Activated naive CD4-positive, alpha-beta T cell treated with anti-CD3 and anti-CD28 coated beads, Interleukin-2, amount 10 ng/mL, durations not matched to agents 5 hours and 36 hours (primary cell): ENCODE measurements at places on chromosomes 3 and 15. TPM values are rescaled to one million over a fixed set of nuclear protein-coding genes. Genes with fewer than 3 reads are reported as not detected.

The KY gene
- not detected for total RNA-seq

The OR5H14 gene
- 0.03 TPM for total RNA-seq

The RAB6B gene
- total RNA-seq, result not detected

The CYP8B1 gene
- not detected for total RNA-seq

The CCK gene
- not detected for total RNA-seq

The OR5K2 gene
- not detected for total RNA-seq

The THAP10 gene
- total RNA-seq, result not detected

The UBL7 gene
- total RNA-seq, result 61.7 TPM

The CHRM5 gene
- not detected for total RNA-seq

The SH3GL3 gene
- not detected for total RNA-seq

The FSIP1 gene
- 0.35 TPM for total RNA-seq

The GHSR gene
- not detected for total RNA-seq

The ANKRD34C gene
- not detected for total RNA-seq

The SPSB4 gene
- not detected for total RNA-seq

The BHLHE40 gene
- total RNA-seq, result 207 TPM

The PLCL2 gene
- 46.7 TPM for total RNA-seq

The IL5RA gene
- total RNA-seq, result not detected

The SEMA7A gene
- 3.0 TPM for total RNA-seq

The ZNF620 gene
- 3.4 TPM for total RNA-seq

The GPR149 gene
- total RNA-seq, result not detected

The GOLGA8H gene
- not detected for total RNA-seq

The GABRA5 gene
- not detected for total RNA-seq

The KIF15 gene
- 45.9 TPM for total RNA-seq

The RASL12 gene
- total RNA-seq, result not detected

The LXN gene
- total RNA-seq, result 9.2 TPM

The CCNL1 gene
- 246 TPM for total RNA-seq

The PLS1 gene
- total RNA-seq, result 2.7 TPM

The CASR gene
- total RNA-seq, result not detected

The PDZRN3 gene
- total RNA-seq, result not detected

The SLC22A13 gene
- 0.67 TPM for total RNA-seq

The GLDN gene
- not detected for total RNA-seq

The ADPRH gene
- total RNA-seq, result 1.2 TPM

The BLM gene
- 33.6 TPM for total RNA-seq

The ZPLD1 gene
- total RNA-seq, result not detected

The PRTG gene
- not detected for total RNA-seq

The DUOXA2 gene
- not detected for total RNA-seq

The TAGLN3 gene
- not detected for total RNA-seq

The RLBP1 gene
- not detected for total RNA-seq

The PLA2G4D gene
- not detected for total RNA-seq

The GABRG3 gene
- not detected for total RNA-seq

The APPL1 gene
- 36.3 TPM for total RNA-seq

The ERC2 gene
- not detected for total RNA-seq

The PLSCR4 gene
- not detected for total RNA-seq
